ENCODE measurements at places on chromosomes 16 and 17.

DNA sequence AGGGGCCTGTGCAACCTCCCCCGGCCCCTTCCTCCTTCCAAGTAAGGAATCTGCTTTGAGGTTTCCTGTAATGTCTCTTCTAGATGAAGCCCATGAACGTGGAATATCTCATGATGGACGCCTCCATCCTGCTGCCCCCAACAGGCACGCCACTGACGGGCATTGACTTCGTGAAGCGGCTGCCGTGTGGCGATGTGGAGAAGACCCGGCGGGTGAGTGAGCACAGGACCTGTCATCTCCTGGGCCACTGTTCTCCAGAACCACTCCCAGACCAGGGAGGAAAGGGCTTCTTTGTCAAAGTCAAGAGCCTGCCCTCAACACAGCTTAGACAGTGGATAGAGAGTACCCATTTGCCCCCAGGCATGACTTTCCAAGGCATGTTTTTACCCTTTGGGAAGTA lies 107.1 kb downstream of the CLEC16A start:
- DNase-seq, result no peak

- DNase-seq, result no peak
Measured at GRCh38 chr17:70859829-70860228, 690.5 kb downstream of the KCNJ2 start.

DNA sequence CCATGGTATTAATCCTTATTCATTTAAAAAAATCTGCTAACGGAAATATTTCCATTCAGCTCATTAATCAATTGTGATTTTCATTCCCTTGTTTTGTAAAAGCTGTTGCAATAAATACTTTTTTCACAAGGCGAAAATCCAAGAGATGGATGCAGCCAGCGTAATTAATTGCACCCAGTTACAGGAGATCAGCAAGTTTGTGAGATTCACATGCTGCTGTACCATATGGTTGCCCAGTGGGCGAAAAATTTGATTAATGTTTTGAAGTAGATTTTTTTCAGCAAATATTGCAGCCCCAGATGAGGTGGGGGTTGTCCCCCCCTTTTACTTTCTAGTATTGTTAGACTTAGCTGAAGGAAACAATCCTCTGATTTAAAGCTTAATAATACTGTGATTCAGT lies 186.6 kb downstream of the WWOX start:
- no peak for DNase-seq

DNA sequence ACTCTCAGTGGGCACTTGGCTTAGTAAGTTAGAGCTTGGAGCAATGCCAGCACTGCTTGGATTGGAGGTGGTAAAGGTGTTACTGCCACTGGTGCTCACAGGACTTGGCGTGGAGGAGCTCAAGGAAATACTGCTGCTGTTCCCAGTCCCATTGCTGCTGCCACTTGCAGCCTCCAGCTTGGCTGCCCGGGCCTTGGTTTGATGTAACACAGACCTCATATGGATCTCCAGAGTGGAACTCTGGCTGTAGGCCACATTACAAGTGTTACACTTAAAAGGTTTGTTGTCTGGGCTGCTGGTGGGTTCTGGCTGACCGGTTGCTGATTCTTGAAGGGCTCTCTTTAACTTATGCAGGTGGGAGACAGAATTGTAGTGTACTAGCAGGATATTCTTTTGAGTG lies 250.3 kb downstream of the ZFHX3 start:
- DNase-seq, result no peak

DNA sequence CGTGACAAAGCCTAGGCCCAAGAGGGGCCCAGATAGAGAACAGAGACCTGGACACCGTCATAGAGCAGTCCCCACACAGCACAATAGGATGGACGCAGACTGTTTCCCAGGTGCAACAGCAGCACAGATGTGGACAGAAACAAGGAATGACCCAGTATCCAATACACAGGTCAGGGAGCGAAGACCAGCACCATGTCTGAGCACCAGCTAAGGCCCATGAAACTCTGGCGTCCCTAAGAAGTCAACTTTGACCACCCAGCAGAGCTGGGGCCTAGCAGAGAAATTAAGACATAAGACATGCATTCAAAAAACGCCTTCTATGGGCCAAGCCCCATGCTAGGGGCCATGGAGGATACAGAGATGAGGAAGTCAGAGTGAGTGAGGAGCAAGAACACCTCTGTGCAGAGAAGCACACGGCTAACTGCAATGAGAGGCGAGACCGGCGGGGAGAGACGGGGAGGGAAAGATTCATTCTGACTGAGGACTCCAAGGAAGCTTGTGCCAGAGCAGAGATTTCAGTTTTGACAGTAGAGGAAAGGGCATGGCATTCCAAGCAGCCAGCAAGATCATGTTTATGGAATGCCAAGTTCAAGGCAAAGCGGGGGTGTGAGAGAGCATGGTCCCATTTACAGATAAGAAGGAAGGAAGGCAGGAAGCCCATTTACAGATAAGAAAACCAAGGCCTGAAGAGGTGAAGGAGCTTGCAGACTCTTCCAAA lies 50.8 kb downstream of the PITPNM3 start:
- no peak for DNase-seq

DNA sequence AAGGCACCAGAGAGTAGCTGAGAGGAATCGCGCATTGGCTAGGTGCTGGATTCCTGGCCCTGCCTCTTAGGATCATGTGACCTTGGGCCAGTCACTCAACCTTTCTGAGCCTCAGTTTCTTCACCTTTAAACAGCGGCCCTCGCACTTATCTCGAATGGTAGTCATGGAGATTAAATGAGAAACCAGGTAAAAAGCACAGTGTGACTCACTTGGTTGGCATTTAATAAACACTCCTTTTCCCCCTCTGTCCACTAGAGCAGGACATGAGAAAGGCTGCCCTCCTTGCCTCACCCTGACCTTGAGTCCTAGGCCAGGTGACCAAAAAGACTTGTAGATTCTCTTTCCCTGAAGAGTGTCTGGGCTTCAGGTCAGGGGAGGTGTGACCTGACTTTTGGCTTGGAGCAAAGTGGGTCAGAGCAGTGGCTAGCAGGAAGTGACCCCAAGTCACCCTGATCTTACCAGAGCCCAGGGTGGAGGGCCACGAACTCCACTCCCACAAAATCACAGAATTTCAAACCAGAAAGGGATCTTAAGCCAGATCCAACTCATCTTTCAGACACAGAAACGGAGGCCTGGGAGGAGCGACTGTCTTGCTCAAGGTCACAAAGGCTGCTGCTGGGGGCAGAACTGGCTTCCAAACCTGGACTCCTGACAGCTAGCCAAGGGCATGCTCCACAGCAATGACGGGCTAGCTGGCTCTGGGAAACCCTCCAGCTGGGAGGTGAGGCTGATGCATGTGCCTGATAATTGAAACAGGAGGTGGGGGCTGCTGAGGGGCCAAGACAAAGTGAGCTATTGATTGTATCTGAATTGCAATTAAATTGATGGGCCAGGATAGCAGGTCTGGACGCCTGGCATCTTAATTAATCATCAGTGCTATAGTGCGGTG lies 65.2 kb downstream of the PIPOX start:
- no peak for DNase-seq
